Activated CD8-positive, alpha-beta T cell treated with anti-CD3 and anti-CD28 coated beads for 36 hours (primary cell): ENCODE measurements at places on chromosomes 11 and 22. TPM values are rescaled to one million over a fixed set of nuclear protein-coding genes. Genes with fewer than 3 reads are reported as not detected.

OR8B2 gene
- not detected for total RNA-seq

SLC17A6 gene
- total RNA-seq = not detected

KRTAP5-9 gene
- total RNA-seq = not detected

ELFN2 gene
- total RNA-seq = 0.52 TPM

SPDYC gene
- not detected for total RNA-seq

RFPL3 gene
- total RNA-seq = not detected

TEAD1 gene
- 0.83 TPM for total RNA-seq

MS4A6A gene
- total RNA-seq = not detected

ACTN3 gene
- total RNA-seq = 0.14 TPM

GAB4 gene
- not detected for total RNA-seq

MMP12 gene
- total RNA-seq = not detected

CAPN5 gene
- 2.2 TPM for total RNA-seq
